ENCODE measurements at places on chromosomes 11 and 22. TPM values are rescaled to one million over a fixed set of nuclear protein-coding genes. Genes with fewer than 3 reads are reported as not detected.

GRCh38 chr22:24330636-24331035 lies 60.0 kb downstream of the SPECC1L start:
- DNase-seq = no peak

DNA sequence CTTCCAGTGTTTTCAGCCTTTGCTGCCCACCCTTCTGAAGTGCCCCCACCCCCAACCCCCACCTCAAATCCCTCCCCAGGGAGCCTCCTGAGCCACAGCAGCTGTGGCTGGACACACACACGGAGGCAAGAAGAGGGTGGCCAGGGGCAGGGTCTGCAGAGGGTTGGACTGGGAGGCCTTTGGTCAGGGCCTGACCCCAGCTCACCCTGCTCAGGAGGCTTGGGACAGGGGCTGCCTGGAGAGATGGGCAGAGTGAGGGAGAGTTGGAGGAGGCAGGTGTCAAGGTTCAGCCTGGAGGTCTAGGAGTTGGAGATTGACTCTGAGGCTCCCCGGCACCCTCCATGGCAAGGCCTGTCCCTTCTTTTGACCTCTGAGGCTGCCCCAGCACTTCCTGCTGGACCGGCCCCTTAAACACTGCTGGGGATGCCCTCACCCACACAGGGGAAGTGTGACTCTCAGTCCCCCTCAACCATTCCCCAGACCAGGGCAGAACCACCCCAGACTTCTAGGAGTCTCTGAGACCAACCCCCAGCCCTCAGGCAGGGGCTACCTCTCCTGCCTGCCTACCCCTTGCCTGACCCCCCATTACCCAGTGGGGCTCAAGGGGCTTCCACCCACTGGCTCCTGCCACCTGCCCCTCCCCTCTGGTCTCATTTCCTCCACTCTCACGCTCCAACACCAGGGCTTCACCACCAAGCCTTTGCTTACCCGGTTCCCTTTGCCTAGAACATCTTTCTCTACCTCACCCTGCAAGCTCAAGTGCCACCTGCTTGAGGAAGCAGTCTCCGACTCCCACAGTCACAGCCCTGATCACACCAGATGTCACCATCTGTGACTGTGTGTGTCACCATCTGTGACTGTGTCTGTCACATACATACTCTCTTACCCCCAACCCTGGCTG lies 8.6 kb downstream of the ARAP1 start:
- no peak for DNase-seq

GRCh38 chr11:15336021-15336420 lies 221.3 kb downstream of the INSC start:
- no peak for DNase-seq

- no peak for DNase-seq
These were observed 88.0 kb upstream of the KCNQ1OT1 start for GRCh38 chr11:2787816-2788167.

- DNase-seq = no peak
These were observed 230.4 kb upstream of the MTNR1B start for GRCh38 chr11:92739041-92739440.

DNA sequence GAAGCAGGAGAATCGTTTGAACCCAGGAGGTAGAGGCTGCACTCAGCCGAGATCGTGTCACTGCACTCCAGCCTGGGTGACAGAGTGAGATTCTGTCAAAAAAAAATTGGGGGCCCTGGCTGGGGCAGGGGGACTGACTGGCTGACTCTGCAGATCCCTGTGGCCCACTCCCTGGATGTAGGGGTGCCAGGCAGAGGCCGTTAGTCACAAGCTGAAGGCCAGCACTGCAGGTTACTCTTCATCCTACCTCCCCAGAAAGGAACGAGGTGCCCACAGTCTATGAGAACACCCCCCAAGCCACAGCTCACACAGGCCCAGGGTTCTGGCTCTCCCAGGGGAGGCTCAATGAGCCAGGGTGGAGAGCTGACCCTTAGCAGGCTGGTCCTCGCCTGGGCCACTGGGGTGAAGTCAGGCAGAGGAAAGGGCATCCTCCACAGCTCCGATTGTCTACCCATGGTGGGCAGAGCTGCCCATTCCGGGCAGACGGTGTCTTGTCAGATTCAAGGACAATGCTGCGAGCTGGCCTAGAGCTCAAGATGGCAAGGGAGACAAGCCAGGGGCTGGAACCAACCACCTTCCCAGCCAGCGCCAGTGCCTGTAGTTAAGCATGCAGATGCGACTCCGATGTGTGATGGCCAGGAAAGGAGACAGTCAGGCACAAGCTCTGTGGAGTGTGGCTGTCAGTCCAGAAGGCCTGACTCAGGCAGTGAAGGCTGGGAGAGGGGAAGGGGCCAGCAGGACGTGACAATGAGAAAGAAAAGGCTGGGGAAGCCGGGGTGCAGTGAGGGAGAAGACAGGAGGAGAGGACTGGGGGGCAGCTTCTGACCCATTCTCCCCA lies 12.4 kb downstream of the C11orf24 start:
- no peak for DNase-seq

GRCh38 chr11:86802601-86803051 lies 2.3 kb downstream of the PRSS23 start:
- DNase-seq = no peak

DNA sequence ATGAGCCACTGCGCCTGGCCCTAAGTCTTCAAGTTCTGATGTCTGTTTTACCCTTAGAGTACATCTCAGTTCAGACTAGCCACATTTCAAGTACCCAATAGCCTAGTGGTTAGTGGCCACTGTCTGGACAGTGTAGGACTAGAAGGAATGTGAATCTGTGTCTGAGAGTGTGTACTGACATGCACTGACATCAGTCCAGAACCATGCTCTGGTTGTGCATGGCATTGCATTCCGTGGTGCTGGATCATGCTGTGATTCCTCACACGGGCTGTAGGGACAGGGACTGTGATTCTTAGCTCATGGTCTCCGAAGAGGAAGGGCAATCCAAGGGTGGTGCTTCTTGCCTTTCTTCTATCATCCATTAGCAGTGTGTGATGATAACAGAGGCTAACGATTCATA lies 41.1 kb downstream of the AMOTL1 start:
- no peak for DNase-seq

DNA sequence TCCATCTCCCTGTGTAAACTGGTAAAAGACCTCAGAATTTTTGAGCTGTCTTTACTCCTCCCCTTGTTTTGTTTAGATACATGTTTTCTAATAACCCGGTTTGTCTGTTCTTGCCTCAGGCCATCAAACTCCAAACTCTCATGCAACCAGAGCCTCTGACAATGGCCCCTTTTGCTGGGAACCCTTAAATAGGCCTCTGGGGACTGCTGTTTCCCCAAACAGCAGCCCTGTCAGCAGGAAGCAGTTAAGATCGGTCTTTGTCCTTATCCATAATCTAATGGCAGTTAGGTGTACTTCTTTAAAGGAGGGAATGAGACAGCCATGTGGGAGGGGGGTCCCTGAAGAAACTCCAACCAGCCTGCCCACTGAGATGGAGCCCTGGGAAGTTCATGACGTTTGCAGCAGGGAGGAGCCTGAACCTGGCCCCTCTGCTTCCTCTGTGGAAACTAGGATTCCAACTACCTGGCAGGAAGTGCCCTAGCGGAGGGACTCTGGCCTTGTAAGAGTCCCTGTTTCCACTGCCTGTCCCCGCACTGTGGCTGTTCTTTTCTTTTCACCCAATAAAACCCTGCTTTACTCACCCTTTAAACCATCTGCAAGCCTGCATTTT lies 1354.4 kb downstream of the LRRC4C start:
- DNase-seq = no peak

DNA sequence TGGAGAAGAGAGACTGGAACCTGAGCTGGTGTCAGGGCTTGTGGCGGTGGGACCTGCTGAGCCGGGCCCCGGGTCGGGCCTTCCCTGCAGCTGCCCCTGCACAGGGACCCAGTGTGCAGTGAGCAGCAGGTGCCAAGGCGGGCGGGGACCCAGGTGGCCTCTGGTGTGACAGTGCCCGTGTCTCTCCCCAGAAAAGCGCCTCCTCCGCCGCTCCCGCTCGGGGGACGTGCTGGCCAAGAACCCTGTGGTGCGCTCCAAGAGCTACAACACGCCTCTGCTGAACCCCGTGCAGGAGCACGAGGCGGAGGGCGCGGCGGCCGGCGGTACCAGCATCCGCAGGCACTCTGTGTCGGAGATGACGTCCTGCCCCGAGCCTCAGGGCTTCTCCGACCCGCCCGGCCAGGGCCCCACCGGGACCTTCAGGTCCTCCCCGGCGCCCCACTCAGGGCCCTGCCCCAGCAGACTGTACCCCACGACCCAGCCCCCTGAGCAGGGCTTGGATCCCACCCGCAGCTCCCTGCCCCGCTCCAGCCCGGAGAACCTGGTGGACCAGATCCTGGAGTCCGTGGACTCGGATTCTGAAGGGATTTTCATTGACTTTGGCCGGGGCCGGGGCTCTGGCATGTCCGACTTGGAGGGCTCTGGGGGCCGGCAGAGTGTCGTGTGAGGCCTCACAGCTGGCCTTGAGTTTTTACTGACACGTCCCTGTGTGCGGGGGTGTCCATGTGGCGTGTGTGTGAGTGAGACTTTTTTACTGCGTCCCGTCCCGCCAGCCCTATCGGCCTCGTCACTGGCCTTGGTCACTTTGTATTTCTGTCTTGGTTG lies 15.6 kb upstream of the ARHGAP8 start:
- peak; percentile 91 for DNase-seq

Gene OR5M11
- total RNA-seq = not detected

Gene UBE2L6
- total RNA-seq = 38.9 TPM

Gene RTN4R
- total RNA-seq = 2.6 TPM

Gene GPR83
- 0.06 TPM for total RNA-seq

Gene OR4A15
- total RNA-seq = not detected

Gene TRIM34
- total RNA-seq = 8.5 TPM

Gene SOX10
- total RNA-seq = 0.54 TPM

Measured in lung (tissue), 17 donors.